Right kidney (tissue), 9 donors: ENCODE measurements at places on chromosomes 2 and 18.
A peak's percentile ranks its signal among the peaks of the same experiment; 100 is the strongest.

DNA sequence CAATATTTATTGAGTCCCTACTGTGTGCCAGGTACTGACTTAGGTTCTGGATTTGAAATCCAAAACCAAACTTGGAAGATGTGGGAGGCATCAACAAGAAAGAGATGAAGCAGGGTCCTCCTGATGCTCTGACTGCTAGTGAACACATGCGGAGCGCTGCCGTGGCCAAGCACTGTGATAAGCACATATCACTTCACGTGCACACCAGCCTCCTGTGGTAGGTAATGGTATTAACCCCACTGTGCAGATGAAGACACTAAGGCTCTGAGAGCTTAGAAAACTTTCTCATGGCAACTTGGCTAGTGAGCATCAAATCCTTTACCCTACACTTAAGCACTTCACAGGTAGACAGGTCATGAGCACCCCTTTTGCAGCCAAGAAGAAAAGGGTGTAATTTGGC is 216.1 kb downstream of the HAUS1 start:
- no peak for DNase-seq

DNA sequence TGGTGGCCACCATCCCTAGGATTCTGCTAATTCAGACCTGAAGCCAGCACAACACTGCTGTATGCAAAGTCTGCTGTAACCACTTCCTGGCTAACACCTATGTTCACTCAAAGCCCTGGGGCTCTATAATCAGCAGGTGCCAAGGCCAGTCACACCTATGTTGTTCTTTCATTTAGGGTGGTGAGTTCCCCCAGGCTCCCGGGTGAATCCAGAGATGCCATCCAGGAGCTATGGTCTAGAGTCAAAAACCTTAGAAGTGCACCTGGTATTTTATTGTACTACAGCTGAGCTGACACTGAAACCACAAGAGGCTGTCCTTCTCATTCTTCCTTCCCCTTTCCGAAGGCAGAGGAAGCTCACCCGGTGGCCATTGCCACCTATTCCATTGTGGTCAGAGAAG is 46.2 kb upstream of the CCDC141 start:
- no peak for DNase-seq

DNA sequence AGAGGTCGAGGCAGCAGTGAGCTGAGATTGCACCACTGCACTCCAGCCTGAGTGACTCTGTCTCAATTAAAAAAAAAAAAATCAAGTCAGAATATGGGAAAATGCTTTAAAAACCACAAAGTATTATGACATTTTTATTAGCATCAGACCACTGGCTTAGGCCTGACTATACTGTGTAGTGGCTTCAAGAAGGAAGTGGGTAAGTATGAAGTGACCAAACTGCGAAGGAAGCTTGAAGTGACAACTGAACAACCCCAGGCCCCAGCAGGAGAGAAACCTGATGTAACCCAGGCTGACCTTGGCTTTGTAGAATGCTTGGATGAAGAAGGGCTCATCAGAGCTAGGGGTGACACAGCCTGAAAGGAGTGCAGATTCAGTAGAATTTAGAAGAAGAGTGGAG is 21.4 kb upstream of the HAAO start:
- DNase-seq = no peak

DNA sequence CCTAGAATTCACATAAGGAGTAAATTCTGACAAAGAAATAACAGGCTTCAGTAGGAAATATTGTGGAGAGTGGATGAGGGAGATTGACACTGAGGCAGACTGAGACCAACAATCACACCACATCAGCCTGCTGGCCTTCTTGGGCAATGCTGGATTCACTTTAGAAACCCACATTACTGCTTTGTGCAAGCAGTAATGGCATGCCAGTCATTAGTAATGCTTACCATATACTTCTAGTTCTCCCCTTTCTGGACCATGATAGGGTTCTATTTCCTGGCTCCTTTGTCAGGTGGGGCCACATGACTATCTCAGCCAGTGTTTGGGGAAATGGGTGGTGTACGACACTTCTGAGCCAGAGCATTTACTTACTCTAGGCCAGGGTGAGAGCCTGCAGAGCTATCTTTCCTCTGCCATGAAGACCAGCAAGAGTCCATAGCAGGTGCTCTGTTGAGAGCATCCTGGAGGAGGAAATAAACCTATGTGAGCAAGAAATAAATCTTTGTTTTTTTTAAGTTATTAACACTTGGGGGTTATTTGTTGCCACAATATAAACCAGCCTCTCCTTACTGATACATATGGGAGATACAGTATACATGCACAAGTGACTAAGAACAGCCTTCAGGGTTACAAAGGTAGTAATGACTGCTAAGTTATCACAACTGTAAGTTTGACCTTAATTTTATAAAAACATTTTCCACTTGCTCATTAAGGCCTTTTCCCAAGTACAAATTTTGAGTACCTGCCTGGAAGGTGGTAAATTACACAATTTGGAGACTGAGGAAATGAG is 89.3 kb upstream of the TANK start:
- DNase-seq = no peak

DNA sequence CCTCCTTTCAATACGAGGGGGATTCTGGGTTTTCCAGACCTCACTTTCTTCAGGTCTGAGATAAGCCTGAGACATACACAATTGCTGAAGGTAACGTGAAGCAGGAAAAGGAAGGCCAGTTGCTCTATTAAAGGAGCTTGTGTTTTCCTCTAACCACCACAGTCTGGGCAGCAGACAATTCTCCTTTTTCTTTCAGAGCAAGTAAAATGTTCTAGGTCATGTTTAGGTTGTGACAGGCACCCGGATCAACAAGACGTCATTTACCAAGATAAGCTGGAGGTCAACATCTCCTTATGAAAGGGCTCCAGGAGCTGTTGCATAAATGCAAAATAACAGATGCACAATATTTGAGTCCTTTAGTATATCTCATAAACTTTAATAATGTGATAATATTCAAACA is 148.1 kb downstream of the SLC8A1 start:
- no peak for DNase-seq

GRCh38 chr2:41319437-41319836 is 728.4 kb upstream of the PKDCC start:
- no peak for DNase-seq

- DNase-seq = no peak
Measured at GRCh38 chr2:197191177-197191939, 119.2 kb downstream of the ANKRD44 start.

DNA sequence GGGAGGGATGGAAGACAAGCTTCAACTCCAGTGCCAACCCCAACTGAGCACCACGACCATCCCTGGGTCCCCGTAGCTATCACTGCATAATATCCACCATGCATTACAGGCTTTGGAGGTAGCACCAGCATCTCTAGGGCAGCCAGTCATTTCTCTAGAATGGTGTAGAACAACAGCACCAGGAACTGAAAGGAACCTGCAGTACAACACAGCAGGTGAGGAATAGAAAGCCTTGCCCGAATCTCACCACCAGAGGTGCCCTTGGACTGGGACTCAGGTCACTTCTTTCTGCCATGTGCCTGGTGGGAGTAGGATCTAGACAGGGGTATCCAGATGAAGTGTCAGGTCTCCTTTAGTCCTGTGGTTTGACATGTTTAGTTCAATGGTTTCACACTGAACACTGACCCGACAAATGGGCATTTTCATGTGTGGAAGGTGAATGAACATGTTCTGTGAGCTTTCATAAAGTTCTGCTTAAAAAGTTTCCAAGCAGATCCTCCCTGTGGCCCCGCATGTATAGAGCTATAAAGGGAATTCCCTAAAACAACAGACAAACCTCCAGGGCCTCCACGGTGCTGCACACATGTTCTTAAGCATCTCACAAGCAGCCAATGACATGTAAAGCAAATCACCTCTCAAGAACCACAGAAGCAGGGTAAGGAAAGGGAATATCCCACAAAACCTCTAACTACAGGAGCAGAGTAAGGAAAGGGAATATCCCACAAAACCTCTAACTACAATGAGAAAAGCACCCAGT is 208.3 kb downstream of the AFF3 start:
- DNase-seq = no peak

DNA sequence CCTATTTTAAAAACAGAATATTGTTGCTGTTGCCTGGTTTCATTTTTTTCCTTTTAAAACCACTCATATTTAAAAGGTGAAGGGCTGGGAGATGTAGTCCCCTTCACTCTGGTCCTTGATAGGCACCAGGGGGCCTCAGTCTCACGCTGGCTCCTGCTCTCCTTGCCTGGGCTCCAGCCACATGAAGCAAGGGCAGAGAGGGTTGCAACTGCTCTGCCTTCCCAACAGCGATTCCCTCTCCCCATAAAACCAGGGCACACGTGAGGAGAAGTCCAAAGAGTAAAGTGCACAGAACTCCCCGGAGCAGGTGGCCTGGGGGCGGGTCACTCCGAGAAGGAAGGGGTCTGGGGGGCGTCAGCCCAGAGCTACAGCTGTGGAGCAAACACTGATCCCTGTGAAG is 12.8 kb downstream of the TMEM127 start:
- no peak for DNase-seq

GRCh38 chr2:201196803-201197202 is 13.9 kb downstream of the CASP10 start:
- DNase-seq = no peak

DNA sequence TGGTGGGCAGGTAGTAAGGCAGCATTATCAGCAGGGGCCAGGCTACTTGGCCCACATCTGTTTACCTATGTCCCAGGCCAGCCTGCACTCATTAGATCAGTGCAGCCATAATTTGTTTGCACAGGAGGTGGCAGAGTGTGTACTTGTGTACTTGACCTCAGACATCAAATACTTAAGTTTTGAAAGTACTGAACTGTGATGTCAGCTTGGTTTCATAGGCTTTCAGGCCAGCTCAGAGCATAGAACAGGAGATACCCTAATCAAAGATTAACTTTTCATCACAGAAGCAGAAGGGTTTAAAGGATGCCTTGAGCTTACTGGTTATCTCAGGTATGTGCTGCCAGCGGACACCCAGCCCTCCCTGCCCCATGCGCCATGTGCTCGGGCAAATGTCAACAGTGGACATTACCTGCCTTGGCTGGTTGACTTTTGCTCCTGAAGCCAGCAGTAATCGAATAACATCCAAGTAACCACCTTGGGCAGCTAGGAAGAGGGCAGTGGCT is 33.2 kb downstream of the ANKRD29 start:
- DNase-seq = no peak

DNA sequence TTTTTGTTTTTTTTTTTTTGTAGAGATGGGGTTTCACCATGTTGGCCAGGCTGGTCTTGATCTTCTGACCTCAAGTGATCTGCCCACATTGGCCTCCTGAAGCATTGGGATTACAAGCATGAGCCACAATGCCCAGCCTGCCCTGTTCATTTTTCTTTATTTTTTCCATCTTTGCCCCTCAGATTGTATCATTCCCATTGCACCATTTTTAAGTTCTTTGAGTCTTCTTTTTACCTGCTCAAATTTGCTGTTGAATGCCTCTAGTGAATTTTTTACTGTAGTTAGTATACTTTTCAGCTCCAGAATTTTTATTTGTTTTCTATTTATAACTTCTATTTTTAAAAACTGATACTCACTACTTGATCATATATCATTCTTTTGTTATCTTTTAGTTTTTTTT is 101.4 kb upstream of the SLC4A10 start:
- no peak for DNase-seq

- DNase-seq = no peak
Measured at GRCh38 chr18:68739462-68739861, 24.6 kb upstream of the TMX3 start.

GRCh38 chr2:144708626-144709025 is 188.7 kb upstream of the ZEB2 start:
- DNase-seq = no peak

DNA sequence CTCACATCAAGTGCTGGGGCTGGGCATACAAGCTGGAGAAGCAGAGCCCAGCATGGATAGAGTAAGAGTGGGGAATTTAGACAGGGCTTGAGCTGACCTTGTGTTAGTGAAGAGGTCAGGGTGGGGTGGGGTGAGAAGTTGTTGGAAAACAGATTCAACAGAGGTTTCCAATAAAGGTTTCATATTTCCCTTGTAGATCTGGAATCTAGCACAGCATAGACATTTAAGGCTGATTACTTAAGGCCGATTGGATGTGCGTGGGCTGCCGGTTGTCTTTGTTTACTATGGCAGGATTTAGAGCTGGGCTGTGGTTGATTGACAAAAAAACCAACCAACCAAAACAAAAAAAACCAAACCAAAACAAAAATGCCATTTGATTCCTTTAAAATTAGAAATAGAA is 114.9 kb upstream of the SEC11C start:
- DNase-seq = no peak

DNA sequence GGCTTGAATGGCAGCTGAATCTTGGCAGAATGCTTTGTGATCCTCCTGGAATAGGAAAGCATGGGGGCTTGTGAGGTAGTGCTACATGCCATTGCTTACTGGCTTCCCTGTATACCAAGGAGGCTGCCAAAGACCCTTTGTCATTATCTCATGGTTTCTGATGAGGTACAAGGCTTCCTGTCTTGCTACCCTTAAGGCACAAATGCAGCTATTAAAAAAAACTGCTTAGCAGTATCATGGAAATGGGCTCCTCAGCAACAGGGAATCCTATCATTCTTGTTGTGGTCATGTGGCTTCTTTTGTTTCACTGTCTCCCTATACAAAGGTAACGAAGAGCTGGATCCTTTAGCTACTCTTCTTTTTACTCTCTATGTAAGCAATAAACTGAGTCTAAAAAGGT is 6.6 kb upstream of the KANSL1L start:
- no peak for DNase-seq

- DNase-seq = no peak
Measured at GRCh38 chr2:239250216-239251081, 150.4 kb downstream of the HDAC4 start.

DNA sequence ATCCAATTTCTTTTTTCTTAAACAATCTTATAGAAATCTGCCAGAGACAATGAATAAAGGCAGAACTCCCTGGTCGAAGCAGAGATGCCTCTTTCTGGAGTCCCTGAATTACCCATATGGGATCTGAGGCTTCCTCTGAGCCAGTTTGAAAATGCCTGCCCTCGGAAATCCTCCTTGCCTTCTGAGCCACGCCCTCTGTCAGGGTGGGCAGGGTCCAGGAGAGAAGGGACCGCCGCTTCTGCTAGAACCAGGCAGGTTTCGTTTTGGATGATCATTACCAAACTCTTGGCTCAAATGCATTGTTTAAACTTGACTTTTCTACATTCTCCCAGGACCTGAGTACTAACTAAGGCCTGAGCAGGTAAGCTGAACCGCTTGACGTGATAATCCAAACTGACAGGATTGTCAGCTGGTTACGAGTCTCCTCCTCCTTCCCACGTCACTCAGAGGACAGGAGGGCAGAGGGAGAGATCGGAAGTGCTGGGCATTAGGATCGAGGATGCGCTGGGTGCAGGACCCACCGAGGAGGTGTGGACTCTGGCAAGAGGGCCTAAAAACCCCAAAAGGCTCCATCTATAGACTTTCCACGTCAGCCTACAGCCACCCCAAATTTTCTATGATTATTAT is 128.4 kb downstream of the KLHL29 start:
- no peak for DNase-seq

- no peak for DNase-seq
Measured at GRCh38 chr2:152875701-152876695, 157.6 kb downstream of the ARL6IP6 start.

- DNase-seq = peak; percentile 96
Measured at GRCh38 chr2:205682239-205682970, at the start of gene NRP2. TSS of gene NRP2 (plus strand) at chr2:205682501. CDS start at chr2:205683291, 790 bp downstream.

GRCh38 chr2:206004004-206004693 is 81.8 kb downstream of the INO80D start:
- DNase-seq = no peak

GRCh38 chr2:43631618-43632317 is 5.3 kb upstream of the PLEKHH2 start:
- DNase-seq = no peak
